ENCODE measurements at places on chromosomes 5 and 9.

DNA sequence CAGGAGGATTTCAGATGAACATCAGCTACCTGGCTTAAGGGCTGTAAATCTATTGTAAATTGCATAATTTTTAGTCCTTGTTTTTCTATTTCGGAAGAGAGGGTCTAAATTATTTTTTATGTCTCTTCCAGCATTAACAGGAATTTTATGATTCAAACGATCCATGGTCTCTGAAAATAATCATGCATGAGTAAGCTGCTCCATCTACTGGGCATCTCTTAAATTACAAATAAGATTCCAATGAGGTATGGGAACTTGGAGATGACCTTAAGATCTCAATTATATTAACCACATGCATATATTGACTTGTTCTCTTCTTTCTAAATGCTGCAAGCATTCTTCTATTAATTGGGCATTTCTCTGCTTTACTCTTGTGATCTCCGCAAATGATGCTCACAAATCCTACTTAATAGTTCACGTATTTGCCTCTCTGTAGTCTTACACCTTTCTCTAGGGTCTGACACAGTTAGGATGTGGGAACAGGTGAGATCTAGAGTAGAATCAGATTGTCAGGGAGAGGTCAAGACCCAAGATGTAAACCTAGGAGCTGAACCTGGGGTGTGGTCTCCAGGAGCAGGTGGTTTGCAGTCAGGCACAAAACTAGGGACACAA is 86.9 kb downstream of the NUDT12 start:
- DNase-seq, result peak; percentile 45

GRCh38 chr5:173581408-173582215 is 34.8 kb downstream of the BOD1 start:
- no peak for DNase-seq

- no peak for DNase-seq
Measured at GRCh38 chr9:11128156-11128555, 515.4 kb upstream of the PTPRD start.

GRCh38 chr5:142901476-142902185 is 131.5 kb downstream of the ARHGAP26 start:
- no peak for DNase-seq

DNA sequence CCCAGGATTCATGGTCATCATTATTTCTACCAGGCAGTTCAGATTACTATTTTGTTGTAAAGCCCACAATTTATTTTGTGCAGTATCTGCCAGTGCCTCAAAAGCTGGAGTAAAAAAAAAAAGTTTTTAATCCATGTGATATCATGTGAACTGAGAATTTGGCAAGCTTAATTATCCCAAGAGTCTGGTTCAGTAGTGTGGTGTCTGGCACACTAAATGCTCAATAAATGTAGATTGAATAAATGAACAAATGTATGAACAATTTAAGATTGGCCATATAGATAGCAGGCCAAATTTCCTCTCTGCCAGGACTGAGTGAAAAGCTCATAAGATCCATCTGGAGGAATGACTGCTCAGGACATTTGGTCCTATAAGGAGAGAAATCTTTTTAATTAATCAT is 533.0 kb downstream of the TLE1 start:
- no peak for DNase-seq

GRCh38 chr9:112170235-112170634 is 4.9 kb downstream of the SUSD1 start:
- no peak for DNase-seq

- DNase-seq, result no peak
Measured at GRCh38 chr9:127368852-127369402, 28.0 kb upstream of the SLC2A8 start.

DNA sequence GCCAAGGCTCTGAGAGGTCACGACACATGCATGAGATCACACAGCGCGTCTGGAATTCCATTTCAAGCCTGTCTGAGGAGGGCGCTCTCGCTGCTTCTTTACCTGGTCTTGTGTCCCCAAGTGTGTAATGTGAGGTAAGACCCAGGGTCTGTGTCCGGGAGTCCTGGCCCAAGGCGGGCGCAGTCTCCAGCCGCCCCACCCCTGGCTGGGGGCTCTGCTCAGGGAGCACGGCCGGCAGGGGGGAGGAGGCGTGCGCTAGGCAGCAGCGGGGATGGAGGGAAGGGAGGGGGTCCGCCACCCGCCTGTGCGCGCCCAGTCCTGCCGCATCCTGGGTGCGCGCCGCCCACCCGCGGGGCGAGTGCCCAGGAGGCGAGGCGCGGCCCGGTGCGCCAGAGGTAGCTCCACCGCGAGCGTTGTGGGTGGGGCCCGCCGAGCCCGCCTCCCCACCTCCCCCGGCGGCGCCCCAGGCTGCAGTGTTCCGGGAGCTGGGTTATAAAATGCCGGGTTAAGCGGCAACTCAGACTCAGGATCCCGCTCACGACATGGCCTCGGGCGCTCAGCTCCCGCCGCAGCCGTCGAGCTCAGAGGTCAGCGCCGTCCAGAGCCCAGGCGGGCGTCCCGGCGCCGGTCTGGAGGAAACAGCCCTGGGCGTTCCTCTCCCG is at the start of gene CCNI2:
TSS of gene CCNI2 (plus strand) at position 473 of the 662 bp plus-strand sequence. CDS start at position 543, 70 bp downstream.
- DNase-seq, result no peak

GRCh38 chr9:87836951-87837705 is 45.5 kb upstream of the SPATA31E1 start:
- no peak for DNase-seq

GRCh38 chr9:91818225-91818585 is 131.8 kb downstream of the ROR2 start:
- no peak for DNase-seq

DNA sequence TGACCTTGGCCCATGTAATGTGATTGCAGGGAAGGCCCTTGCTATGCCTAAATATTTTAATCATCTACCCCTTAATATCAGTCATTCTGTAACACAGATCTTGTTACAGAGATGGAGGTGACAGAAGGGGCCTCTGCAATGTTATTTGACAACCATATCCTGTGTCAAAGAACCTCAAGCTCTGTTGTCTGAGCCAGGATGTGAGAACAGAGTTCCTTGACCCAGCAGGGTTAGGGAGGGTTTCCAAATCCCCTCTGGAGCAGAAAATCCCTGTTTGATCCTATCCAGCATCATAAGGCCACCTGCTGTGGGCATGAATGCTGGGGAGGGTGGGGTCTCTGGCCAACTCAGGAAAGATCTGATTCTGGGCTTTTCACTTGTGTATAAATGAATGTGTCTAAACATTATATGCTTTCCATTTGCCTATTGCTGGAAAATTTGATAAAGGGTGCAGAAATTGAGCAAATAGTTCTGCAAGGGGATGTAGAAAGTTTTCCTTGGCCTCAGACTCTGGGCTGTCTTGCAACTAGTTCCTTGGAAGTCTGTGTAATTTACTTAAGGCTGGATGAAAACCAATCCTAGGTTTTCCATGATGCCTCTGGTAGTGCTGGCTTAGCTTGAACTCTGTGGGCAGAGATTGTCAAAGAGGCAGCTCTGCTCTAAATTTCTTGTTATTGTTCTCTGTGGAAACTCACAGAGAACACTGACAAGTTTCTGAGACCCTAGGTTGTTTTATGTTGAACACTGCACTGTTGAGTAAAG is 71.0 kb downstream of the PGM5 start:
- DNase-seq, result no peak

DNA sequence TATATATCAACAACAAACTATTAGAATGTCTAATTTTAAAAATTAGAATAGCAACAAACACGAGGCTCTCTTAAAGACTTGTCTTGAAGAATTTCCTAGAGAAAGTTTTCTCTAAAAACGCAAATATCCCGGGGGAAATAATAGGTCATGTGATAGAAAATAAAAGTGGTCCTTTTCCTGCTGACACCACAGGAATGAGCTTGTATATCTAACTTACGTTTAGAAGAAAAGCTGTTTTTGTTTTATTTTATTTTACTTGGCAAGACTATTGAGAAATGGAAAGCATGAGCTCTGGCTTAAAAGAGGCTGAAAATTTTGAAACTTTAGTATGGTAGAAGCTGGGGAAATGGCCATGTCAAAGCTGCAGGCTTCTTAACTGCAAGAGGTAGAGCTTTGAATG is 465.0 kb downstream of the AGTPBP1 start:
- DNase-seq, result no peak

DNA sequence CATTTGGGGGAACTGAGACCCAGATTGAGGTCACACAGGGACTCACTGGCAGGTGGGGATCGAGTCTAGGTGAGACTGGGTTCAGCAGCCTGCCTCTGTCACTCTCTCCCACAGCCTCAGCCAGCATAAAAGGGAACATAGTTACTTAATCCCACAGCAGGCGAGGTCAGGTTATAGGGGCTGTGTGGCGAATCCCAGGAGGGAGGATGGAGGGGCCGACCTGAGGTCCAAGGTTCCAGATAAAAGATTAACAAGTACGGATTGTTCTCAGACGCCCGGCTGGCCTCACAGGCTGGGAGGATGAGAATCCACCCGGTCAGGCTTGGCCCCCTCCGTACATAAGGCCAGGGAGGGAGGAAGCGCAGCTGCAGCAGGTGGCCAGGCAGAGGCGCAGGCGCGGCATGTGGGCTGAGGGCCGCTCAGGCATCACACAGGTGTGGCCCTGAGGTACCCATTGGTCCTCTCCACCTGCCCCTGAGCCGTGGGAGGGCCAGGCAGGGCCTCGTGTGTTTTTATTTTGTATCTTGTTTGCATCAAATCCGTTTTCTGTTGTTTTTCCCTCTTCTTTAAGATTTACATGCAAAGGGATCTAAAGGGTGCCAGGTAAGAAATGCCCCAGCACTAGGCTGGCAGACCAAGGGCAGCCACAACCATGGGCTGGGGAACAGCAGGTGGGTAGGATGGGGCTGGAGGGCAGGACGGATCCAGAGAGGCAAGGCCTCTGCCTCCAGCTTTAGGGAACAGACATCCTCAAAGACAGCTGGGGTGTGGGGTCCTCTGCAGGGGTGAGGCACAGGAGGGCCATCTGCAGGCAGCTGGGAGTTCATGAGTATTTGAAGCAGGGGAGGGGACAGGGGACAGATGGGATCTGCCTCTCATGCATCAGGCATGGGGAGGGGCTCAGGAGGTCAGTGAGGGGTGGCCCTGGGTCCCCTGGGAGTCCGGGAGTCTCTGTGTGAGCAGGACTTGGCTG is 3.6 kb downstream of the SUSD3 start:
- no peak for DNase-seq

DNA sequence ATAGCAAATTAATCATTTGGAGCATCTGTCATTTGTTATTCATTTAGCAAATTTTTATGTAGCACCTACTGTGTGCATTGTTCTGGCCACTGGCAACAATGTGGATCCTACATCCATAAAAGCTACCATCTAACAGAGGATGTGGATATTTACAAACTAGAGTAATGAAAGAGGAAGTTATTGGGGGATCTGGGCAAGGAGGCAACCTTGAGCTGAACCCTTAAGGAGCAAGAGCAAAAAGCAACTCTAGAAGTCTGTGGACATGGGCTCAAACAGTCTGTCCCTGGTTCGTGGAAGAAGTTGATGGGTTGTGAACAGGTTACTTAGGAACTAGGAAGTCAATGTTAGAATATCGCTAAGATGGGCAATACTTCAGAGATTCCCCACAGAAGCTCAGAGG is 259.9 kb downstream of the SYK start:
- no peak for DNase-seq

GRCh38 chr9:101860920-101861319 is 122.5 kb upstream of the GRIN3A start:
- DNase-seq, result no peak

- DNase-seq, result no peak
Measured at GRCh38 chr9:14029806-14030374, 284.1 kb downstream of the NFIB start.

GRCh38 chr9:38083858-38084555 is 15.0 kb upstream of the SHB start:
- no peak for DNase-seq
